Endothelial cell (in vitro differentiated cells): ENCODE measurements at places on chromosomes 1 and 21. TPM values are rescaled to one million over a fixed set of nuclear protein-coding genes. Genes with fewer than 3 reads are reported as not detected.

The FABP3 gene
- 1.1 TPM for total RNA-seq

The TPTE gene
- total RNA-seq, result not detected

The CITED4 gene
- total RNA-seq, result 3.6 TPM

The USP21 gene
- total RNA-seq, result 22.2 TPM

The PLA2G2A gene
- total RNA-seq, result not detected

The SMIM34 gene
- total RNA-seq, result not detected

The S100A7A gene
- total RNA-seq, result not detected

The CHI3L2 gene
- 1.3 TPM for total RNA-seq

The C1orf185 gene
- not detected for total RNA-seq

DNA sequence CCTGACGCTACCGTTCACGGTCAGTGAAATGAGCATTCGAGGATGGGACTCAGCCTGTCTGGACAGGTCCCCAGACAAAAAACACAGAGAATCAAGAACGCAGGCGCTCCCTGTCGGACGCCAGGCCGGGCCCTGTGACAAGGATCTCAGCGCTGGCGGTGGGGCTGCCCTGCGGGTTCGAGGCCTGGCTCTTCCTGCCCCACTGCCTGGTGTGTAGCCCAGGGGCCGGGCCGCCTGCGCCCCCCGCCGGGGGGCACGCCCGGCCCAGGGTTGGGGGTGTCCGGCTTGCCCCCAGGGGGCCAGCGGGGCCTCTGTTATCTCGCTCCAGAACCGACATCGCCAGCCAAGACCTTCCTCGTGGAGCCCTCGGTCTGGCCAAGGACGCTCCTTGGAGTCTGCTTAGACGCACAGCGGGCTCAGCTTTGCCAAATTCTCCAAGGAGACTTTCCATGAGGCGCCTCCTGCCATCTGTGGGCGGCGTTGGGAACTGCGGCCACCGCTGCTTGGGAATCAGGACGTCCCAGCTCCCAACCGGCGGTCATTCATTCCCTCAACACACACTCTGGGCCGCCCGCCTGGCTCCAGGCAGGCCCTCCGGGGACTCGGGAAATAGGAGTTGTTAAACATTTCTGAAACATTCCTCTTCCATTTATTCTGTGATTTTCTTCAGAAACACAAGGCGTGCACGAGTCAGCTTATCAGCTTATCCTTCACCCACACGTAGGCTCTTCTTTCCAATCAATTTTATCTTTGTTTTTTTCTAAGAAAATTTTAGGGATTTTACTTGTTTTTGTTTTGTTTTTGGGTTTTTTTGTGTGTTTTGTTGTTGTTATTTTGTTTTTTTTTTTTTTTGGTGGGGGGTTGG, 11.3 kb upstream of the RIPK4 start:
- peak; percentile 95 for DNase-seq

DNA sequence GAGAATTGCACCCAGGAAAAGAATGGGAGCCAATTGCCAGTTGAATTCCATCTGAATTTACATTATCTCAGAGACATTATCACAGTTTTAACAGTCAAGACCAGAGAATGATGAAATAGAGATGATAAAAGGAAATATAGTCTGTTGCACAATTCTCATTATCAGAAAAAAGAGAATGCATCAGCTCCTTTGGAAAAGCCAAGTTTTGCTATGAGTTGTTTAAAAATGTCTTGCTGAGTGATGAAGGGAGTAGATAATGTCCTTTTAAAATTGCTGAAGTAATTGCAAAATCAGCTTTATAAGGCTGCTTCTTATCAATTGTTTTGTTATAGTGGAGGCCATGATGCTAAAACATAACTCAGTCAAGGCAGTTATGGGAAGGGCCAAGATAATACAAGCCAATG, 37.9 kb upstream of the EEIG2 start:
- DNase-seq, result no peak

DNA sequence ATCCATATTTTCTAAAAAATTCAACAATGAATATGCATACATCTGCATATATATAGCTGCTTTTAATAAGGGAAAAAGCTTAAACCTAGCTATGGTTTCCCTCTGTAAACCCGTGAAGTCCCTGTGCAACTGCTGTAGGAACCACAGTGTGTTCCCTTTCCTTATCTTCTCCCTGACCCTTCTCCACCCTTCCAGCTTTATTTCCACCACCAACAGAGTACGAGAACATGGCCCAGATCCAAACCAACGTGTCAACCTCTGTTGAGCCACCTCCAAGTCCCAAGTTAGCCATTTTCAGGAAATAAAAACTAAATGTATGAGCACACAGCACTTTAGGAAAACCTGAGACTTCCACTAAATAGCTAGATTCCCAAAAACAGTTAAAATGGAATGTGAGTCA, 20.3 kb downstream of the SUSD4 start:
- DNase-seq, result no peak

GRCh38 chr1:191699343-191699742, 458.9 kb upstream of the RGS18 start:
- no peak for DNase-seq

GRCh38 chr1:209319057-209319432, 264.5 kb upstream of the CAMK1G start:
- DNase-seq, result no peak

- DNase-seq, result no peak
Measured at GRCh38 chr1:1406101-1406820, 832 bp downstream of the MRPL20 start.

GRCh38 chr1:32695098-32695904, 7.3 kb downstream of the SYNC start:
- DNase-seq, result no peak

DNA sequence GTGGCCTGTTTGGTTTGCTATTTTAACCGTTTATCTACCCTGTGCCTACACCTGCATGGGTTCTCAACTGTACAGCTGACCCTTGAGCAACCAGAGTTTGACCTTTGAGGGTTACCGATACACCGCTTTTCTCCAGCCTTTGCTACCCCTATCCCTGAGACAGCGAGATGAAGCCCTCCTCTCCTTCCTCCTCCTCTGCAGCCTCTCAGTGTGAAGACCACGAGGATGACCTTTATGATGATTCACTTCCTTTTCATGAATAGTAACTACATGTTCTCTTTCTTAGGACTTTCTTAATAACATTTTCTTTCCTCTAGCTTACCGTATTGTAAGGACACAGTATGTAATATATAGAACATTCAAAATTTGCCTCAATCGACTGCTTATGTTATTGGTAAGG, 14.5 kb upstream of the RNF187 start:
- no peak for DNase-seq

GRCh38 chr1:108585313-108585712, 25.4 kb downstream of the EEIG2 start:
- DNase-seq, result no peak

DNA sequence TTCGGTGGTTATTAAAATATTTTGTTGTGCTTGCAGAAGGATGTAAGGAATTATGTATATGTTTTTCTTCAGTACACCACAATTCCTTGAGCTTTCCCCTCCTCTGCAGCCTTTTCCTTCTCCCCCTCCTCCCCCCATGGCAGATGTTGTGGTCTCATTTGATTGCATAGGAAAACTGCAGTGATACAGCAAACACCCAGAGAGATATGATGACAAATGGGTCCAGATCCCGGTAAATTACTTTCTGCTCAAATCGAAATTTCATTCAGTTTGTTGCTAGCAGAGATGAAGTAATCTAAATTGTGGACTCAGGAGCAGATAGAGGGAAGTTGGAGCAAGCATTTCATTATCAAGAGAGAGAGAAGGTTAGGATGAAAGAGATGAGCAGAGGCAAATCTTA, 9.9 kb downstream of the LMO4 start:
- no peak for DNase-seq

DNA sequence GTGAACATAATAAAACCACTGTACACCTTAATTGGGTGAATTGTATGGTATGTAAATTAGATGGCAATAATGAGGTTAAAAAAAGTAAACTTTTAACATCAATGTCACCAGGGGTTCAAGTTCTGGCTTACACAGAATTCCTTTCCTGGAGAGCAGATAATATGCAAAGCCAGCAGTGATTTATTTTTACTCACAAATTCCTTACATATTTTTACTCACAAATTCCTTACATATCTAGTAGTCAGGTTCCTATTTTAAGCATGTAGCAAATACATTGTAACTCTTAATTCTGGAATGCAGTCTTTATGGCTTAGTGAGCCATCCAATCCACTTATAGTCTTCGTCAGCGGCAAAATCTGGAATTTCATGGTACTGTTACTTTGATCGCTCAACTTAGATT, 1.3 kb upstream of the UBE4B start:
- DNase-seq, result no peak

GRCh38 chr1:3609016-3609768, 2.1 kb downstream of the MEGF6 start:
- no peak for DNase-seq

GRCh38 chr21:42286416-42286815, 28.8 kb downstream of the TFF3 start:
- DNase-seq, result no peak

GRCh38 chr1:86773341-86774288, 69.2 kb downstream of the SH3GLB1 start:
- DNase-seq, result no peak

GRCh38 chr1:211925016-211925415, 94.5 kb upstream of the LPGAT1 start:
- DNase-seq, result no peak

DNA sequence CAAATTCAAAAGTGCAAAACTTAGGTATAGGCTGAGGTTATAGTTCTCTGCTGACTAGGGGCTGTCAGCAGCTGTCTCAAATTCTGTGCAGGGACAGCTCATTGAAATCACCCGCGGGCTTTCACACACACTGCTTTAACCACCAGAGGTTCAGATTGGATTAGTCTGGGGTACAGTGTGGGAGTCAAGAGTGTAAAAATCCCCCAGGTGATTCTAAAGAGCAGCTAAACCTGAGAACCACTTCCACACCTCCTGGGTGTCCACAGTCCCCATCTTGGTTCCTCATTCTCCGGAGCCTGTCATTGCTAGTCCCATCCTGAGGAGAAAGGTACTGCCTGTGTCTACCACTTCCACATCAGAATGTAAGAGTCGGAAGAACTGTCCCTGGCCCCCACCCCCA, 9.9 kb upstream of the TDRD10 start:
- DNase-seq, result no peak

DNA sequence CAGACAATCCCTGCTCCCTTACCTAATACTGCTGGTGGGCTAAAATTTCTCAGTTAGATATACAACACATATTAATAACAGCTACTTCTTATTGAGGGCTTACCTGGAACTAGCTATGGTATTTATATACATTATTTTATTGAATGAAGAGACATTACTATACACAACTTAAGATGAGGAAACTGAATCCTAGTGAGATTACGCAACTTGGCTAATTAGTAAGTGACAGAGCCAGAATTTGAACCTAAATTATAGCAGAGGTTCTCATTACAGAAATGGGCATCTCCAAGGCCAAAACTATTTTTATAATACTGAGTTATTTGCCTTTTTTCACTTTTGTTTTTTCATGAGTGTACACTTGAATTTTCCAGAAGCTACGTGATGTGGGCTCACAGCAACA, 44.5 kb upstream of the SMYD2 start:
- no peak for DNase-seq
